ENCODE measurements at places on chromosomes 4 and X. TPM values are rescaled to one million over a fixed set of nuclear protein-coding genes. Genes with fewer than 3 reads are reported as not detected.

SERTM2 gene
- not detected for total RNA-seq

HERC5 gene
- total RNA-seq = 0.08 TPM

SMIM9 gene
- total RNA-seq = not detected

TCP11X2 gene
- not detected for total RNA-seq

NRK gene
- 16.9 TPM for total RNA-seq

FAM120C gene
- total RNA-seq = 4.9 TPM

VSIG1 gene
- 0.32 TPM for total RNA-seq

SHROOM4 gene
- total RNA-seq = 0.72 TPM

PF4V1 gene
- total RNA-seq = not detected

CCDC149 gene
- 22.2 TPM for total RNA-seq

KLB gene
- not detected for total RNA-seq

RADX gene
- total RNA-seq = 2.7 TPM

CLTRN gene
- 0.32 TPM for total RNA-seq

RAB40AL gene
- total RNA-seq = not detected

TECRL gene
- not detected for total RNA-seq

HOPX gene
- 2.2 TPM for total RNA-seq

RIPPLY1 gene
- not detected for total RNA-seq

PCSK1N gene
- total RNA-seq = 3.2 TPM

LINC00632 gene
- total RNA-seq = 22.1 TPM

SHISA3 gene
- total RNA-seq = 4.3 TPM

CXCL6 gene
- 48.4 TPM for total RNA-seq

NLRP2B gene
- not detected for total RNA-seq

PFKFB1 gene
- total RNA-seq = not detected

ARHGAP24 gene
- total RNA-seq = 17.1 TPM

KIAA1210 gene
- total RNA-seq = not detected

CHIC1 gene
- 3.9 TPM for total RNA-seq

SLC26A1 gene
- total RNA-seq = not detected

NDST3 gene
- total RNA-seq = 0.26 TPM

TIMP1 gene
- total RNA-seq = 4,999 TPM

KANTR gene
- 10.6 TPM for total RNA-seq

MAGEA11 gene
- total RNA-seq = not detected

CCDC110 gene
- 0.88 TPM for total RNA-seq

GYPE gene
- 1.0 TPM for total RNA-seq

S100G gene
- not detected for total RNA-seq

CT45A3 gene
- total RNA-seq = not detected

NHSL2 gene
- 0.78 TPM for total RNA-seq

DRD5 gene
- total RNA-seq = not detected

DCAF12L2 gene
- total RNA-seq = not detected

RENBP gene
- 0.52 TPM for total RNA-seq

WAS gene
- 0.48 TPM for total RNA-seq

SLC2A9 gene
- 4.1 TPM for total RNA-seq

Measured in epithelial cell of alveolus of lung (primary cell).